Activated CD8-positive, alpha-beta memory T cell treated with anti-CD3 and anti-CD28 coated beads for 1 hour (primary cell): ENCODE measurements at places on chromosomes 16 and 17.
A peak's percentile ranks its signal among the peaks of the same experiment; 100 is the strongest.

DNA sequence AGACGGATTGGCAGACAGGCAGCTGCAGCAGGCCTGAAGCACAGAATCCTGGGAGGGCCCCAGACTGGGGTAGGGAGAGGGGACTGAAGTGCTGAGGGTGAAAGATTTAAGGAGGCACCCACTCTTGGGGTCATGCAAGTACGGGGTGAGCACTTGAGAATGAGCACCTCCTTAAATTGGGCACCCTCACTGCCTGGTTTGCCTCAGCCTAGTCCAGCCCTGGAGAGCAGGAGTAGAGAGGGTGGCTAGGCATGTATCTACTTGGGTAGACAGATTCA, 154.1 kb upstream of the CDC42EP4 start:
- DNase-seq: no peak

DNA sequence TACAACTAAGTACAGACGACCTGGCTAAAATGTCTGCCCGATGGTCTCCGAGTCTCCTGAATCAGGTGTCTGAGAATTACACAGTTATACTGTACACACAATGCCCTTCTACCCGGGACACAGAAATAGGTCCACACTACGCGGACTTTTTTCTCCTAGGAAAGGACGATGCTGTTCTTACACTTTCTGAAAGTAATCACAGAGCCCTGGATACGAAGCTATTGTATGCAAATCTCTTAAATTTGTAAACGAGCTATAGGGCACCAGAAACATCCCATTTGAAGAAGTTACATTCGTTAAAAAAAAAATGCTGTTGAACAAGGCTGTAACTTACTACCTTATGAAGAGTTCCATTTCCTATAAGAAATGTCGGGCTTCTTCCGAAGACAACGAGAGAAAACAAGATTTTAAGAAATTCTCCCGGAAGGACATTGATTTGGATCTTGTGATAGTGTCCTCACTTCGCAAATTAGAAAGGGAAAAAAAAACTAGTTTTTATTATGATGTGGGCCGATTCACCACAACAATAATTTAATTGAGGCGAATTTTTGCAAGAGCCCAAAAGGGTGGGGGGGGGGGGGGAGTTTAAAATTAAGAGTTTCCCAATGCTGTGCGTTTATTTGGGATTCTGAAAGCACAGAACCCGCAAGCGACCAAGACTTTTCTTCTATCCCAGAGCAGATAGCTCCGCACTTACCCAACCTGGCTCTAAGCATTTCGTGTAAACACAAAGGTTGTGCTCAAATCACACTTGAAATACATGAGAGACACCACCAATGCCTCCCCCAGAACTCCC, 1.5 kb upstream of the SOX9 start:
- no peak for DNase-seq

DNA sequence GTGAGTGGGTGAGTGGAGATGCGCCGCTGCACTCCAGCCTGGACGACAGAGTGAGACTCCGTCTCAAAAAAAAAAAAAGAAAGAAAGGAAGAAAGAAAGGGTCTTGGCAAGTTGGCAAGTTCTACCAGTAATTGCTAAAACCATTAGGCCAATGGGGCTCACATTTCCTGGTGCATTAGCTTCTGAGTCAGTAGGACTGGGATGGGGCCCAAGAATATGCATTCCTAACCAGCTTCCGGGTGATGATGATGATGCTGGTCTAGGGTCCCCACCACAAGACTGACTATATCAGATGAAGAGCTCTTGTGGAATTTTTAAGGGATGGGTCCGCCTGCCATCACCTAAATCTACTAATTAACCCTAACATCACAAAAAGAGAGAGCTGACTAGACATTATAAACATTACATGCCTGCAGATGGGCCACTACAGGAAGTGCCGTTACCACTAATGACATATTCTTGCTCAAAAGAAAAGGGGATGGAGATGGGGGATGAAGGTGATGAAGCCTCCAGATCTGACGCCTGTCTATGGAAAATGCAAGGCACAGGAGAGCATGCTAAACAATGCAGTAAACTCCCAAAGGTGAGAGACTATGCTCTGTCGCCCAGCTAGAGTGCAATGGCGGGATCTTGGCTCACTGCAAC, 13.1 kb downstream of the MYH11 start:
- no peak for DNase-seq

- peak; percentile 25 for DNase-seq
Measured at GRCh38 chr16:11407047-11407982, 62.1 kb downstream of the RMI2 start.

DNA sequence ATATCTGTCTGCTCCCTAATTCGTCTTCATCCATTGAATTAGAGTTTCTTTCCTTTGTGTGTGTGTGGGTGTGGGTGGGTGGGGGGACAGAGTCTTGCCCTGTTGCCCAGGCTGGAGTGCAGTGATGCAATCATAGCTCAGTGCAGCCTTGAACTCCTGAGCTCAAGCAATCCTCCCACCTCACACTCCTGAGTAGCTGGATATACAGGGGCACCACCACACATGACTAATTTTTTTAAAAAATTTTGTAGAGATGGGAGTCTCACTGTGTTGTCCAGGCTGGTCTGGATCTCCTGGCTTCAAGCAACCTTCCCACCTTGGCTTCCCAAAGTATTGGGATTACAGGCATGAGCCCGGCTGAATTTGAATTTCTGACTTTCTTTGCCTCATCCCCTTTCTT, 34.5 kb upstream of the MED13 start:
- no peak for DNase-seq
